D341Med (cell line): ENCODE measurements at places on chromosomes 3 and 15.
A peak's percentile ranks its signal among the peaks of the same experiment; 100 is the strongest.

GRCh38 chr15:70213794-70214193 lies 116.1 kb upstream of the TLE3 start:
- DNase-seq, result no peak

- DNase-seq, result no peak
Observed at GRCh38 chr15:63234451-63234870, 42.9 kb upstream of the APH1B start.

DNA sequence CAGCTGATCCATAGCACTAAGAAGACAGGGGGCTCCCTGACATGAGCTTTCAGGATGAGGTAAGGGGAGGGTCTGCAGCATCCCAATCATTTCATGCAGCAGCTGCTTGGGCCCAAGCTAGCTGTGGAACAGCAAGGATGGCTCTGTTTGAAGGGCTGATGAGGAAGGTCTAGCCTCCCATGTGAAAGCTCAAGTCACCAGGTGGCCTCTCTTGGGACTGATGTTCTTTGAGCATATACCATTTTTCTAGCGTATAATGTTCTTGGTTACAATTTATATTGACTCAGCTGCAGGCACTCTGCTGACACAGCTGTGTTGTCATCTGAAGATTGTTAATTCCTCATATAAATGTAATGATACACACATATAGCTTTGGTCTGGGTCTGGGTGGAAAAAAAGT lies 87.0 kb downstream of the CD200R1L start:
- DNase-seq, result no peak

DNA sequence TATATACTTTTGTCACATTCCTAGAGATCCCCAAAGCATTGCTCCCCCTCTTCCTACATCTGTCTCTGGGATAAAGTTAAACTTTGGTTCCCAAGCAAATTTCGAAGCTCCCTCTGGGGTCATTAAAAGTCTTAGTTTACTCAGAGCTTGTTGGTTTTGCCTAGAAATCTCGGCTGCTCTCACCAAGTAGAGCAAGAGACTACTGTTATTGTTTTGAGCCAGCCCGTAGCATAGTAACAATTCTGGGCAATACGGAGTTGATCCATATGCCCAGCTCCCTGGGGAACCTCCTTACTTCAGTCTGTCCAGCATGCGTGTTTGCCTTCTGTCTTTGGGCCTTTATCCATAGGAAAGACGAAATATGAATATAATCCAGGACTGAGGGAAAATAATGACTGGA lies 10.0 kb upstream of the P3H2 start:
- no peak for DNase-seq

- DNase-seq, result peak; percentile 92
Observed at GRCh38 chr3:190120269-190121060, at the start of gene P3H2. P3H2 (minus strand) TSS chr3:190120897; CDS start chr3:190120731, 166 bp downstream.

- DNase-seq, result no peak
Observed at GRCh38 chr3:15439476-15439875, 12.1 kb downstream of the EAF1 start.

GRCh38 chr3:109071350-109072142 lies 46.4 kb downstream of the MORC1 start:
- DNase-seq, result no peak

DNA sequence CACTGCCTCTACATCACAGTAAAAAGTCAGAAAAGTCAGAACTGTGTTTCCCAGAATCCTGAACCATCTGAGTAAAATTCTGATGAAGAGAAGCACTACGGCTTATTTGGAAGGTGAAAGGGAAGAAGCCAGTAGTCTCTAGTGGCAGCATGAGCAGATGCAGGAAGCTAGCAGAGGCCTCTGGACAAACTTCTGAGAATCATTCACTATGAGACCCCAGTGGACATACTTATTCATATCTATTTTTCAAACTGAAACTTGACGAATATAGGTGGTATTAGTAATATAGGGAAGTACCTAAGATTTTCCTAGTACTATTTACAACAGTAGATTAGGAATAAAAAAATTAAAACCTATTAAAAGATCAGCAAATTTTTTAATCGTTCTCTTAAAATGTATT lies 272.8 kb upstream of the TTC14 start:
- no peak for DNase-seq

- no peak for DNase-seq
Observed at GRCh38 chr3:169528289-169528688, 135.2 kb downstream of the MECOM start.

DNA sequence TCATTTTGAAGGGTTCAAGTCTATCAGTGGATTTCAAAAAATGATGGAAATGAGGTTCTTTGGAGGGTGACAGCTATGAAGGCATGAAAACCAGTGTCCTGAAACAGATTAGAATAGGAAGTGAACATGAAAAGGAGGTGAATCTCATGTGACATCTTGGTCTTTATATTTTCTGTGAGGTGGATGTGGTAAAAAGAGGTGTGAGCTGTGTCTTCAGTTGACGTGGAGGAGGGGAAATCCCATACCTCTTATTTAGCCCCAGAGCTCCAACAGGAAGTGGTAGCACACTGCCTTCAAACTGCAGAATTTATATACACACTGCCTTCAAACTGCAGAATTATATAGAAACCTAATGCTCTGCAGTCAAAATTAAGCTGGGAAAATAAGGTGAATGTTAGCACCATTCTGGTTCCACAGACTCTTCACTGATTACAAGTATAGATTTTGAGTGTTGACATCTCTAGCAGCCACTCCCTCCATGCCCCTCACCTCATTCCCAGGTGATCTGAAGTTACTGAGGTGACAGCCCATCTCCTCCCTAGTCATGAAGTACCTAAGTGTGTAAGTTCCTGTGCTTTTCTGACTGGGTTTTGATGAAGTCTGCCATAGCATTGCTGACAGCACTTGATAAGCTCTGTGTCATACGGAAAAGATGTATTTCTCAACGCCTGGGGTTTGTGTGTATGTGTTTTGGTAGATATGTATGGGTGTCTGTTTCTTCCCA lies 2.7 kb downstream of the RAB8B start:
- DNase-seq, result no peak

GRCh38 chr3:116164039-116164438 lies 281.2 kb downstream of the LSAMP start:
- DNase-seq, result no peak

- no peak for DNase-seq
Observed at GRCh38 chr3:39226106-39226741, 33.8 kb upstream of the XIRP1 start.

DNA sequence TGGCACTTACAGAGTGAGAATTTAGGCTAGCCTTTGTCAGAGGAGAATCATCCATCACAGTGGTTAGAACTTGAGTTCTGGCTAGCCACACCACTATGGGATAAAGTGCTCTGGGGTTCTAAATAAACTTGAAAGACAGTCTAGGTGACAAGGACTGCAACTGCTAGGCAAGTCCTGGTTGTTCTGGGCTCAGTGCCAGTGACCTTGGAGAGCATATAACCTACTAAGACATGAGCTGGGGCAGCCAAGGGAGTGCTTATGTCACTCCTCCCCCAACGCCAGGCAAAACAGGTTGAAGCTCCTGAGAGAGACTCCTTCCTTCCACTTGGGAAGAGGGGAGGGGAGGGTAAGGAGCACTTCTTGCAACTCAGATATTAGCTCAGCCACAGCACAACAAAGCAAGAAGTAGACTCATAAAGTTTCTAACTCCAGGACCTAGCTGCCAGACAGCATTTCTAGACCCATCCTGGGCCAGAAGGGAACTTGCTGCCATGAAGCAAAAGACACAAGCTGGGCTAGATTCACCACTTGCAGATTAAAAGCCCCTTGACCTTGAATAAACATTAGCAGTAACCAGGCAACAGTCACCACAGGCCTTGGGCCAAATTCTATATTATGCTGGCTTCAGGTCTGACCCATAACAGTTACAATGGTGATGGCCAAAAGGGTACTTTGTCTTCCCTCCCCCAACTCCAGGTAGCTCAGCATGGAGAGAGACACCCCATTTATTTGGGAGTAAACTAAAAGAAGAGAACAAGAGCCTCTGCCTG lies 963.7 kb downstream of the PLOD2 start:
- DNase-seq, result no peak

- no peak for DNase-seq
Observed at GRCh38 chr15:32986147-32986546, 208.4 kb downstream of the FMN1 start.

- DNase-seq, result no peak
Observed at GRCh38 chr3:110731148-110731547, 340.5 kb upstream of the NECTIN3 start.

DNA sequence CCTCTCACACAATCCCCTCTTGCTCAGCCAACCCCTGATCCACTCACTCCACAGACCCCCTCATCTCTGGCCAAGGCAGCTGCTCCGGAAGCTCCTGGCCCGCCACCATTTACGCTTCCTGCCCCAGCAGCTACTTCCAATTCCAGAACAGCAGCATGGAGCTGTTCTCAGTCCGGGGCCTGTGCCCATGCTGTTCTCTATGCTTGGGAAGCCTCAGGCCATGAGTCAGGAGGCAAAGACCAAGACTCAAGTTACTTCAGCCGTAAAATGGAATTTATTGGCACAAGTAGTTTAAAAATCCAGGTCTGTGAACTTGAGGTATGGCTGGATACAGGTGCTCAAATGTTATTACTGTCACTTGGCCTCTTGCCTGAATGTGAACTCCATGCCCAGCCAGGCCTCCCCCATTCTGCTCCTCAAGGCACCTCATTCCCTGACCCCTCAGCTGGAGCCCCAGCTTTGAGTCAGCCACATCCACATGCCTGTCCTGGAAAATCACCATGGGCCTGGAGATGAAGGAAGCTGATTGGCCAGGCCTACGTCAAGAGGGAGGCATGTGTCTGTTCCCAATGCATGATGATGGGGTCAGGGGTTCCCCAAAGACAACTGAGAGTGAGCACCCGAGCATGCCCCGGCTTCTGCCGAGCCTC lies 31.4 kb upstream of the CACNA2D2 start:
- no peak for DNase-seq

- DNase-seq, result no peak
Observed at GRCh38 chr3:81045976-81046375, 715.5 kb downstream of the GBE1 start.

DNA sequence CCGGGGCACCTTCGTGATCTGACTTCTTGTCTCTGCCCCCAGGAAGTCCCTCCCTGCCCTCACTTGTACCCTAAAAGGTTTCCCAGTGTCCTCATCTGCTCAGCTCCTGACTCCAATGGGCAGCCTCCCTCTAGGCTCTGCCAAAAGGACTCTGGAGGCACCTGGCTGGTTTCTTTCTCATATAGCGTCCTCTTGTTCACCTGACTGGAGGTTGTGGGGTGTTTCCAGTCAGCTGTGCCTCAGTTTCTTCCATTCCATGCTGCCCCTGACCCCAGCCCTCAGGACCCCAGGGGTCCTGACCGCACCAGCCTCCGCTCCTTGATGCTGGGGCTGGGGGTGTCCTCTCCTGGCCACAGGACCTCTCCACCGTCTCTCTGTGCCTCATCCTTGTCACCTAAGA lies 2.5 kb downstream of the PRR23E start:
- DNase-seq, result no peak

GRCh38 chr3:2452249-2452648 lies 353.6 kb downstream of the CNTN4 start:
- peak; percentile 64 for DNase-seq

GRCh38 chr15:27936164-27936563 lies 163.0 kb downstream of the OCA2 start:
- DNase-seq, result no peak

GRCh38 chr3:114499976-114500375 lies 206.1 kb downstream of the TIGIT start:
- no peak for DNase-seq

DNA sequence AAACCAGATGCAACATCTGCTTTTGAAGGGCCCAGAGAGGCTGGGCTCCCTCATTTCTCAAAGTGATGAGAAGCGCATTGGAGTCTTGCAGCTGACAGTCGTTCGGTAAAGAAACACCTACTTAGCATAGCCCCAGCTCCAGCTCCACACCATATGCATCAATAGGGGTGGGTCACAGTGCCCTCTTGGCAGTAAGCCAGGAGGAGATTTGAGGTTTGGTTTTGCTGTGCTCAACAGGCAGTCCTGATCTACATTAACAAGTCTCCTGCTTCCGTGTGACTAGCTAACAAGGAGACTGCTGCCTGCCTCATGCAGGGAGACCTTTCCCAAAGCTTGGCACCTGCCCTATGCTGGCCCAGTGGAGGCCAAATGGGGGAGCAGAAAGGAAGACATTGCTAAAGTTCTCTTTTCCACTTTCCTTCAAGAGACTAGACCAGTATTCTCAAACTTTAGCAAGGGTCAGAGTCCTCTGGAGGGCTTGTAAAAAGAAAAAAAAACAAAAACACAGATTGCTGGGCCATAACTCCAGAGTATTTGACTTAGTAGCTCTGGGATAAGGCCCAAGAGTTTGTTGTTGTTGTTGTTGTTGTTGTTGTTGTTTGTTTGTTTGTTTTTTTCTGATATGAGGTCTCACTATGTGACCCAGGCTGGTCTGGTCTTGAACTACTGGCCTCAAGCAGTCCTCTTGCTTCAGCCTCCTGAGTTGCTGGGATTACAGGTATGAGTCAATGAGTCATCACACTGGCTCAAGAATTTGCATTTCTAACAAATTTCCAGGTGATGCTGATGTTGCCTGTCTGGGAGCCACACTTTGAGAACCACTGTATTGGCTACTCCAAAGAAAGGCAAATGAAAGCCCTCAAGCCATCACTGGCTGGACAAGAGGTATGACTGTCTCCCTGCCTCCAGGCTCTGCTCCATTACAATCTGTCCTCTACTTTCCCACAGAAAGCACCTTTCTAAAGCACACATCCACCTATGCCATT lies 294.9 kb downstream of the RORA start:
- peak; percentile 43 for DNase-seq

DNA sequence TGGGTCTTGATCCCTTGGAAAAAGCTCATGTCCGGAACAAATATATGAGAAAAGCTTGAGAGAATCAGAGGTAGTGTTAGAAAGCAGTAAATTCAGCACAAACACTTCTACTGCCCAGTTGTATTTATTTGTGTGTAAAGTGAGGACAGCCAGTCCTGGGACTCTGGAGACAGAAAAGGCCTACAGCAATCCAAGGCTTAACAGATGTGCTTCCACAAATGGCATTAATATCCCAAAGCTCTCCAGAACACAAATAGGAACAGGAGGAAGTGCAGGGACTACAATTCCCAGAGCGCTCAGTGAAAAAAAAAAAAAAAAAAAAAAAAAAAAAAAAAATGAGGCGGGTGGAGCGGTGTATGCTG lies 390 bp upstream of the AP2M1 start:
- DNase-seq, result no peak

DNA sequence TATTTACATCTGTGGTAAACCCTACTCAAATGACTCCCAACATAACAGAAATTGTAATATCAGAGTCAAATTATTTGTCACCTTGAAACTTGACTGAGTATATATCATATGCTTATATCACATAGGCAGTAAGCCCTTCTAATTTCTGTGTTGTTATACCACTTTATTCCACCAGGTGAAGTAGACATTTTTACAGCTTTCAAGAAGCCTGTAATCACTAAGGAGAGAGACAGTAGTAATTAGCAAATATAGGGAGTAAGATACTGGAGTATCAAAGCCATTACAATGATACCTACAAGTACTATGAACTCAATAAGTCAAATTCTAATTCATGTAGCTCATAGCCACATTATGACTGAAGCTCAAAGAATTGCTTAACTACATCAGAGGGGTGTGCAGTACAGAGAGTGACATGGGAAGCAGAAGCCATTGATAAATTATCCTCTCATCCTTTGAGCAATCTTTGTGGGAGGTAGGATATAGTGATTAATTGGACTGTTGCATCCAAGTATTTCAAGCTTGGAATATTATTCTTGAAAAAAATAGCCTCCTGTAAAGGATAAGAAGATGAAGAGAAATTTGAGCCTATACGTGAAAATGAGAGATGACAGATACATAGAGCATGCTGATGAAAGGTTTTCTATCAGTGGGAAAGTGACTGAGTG lies 1005.9 kb downstream of the ZPLD1 start:
- peak; percentile 12 for DNase-seq
